Suppressor macrophage (primary cell): ENCODE measurements at places on chromosomes 13 and 19.
A peak's percentile ranks its signal among the peaks of the same experiment; 100 is the strongest.

DNA sequence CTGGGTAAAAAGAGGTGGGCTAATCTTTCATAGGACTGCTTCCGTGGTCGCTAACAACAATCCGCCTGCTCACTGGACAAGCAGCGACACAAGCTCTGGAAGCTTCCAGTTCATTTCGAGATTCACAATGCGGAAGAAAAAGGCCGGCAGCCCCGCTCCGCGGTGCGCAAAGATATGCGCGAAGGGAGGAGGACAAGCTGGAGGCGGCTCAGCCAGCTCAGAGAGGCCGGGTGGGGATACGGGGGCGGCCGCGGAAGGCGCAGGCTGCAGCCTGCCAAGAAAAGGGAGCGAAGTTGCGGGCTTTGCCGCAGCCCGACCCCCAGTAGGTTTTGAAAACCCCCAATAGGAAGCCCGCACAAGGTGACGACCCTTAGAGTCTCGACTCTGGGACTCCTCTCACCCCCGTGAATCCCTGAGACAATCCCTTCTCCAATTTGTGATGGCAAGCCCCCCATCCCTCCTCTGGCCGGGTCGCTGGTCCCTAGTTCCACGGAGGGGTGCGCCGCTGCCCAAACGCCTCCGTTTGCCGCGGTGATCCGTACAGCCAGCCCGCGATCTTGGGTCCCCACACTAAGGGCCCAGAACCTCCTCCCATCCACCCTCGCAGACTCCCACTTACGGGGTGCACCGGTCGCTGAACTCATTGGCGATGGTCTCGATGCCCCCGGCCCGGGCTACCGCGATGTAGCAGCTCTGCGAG lies 697 bp downstream of the HSPH1 start:
- peak; percentile 87 for DNase-seq

GRCh38 chr13:27593267-27593666 lies 27.1 kb downstream of the LNX2 start:
- DNase-seq: no peak

DNA sequence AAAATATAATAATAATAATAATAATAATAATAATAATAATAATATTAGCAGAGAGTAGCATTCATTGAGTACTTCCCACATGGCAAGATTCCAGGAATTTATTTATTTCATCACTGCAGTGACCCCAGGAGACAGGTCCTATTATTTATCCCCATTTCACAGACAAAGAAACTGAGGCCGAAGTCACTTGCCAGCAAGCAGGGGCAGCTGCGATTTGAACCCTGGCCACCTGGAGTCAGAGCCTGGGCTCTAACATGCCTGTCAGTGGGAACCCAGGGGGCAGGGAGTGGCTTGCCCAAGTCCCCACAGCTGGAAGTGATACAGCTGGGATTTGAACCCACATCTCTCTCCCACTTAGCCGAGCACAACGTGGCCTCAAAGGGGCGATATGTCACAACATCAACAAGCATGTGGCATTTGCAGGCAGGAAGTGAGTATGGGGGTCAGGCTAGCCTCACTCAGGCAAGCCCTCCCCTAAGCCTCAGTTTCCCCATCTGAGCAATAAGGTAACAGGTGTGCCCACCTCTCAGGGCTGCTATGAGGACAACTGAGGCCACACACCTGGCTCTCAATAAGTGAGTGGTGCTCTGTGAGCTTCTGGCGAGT lies 2.9 kb downstream of the SHFL start:
- DNase-seq: no peak

DNA sequence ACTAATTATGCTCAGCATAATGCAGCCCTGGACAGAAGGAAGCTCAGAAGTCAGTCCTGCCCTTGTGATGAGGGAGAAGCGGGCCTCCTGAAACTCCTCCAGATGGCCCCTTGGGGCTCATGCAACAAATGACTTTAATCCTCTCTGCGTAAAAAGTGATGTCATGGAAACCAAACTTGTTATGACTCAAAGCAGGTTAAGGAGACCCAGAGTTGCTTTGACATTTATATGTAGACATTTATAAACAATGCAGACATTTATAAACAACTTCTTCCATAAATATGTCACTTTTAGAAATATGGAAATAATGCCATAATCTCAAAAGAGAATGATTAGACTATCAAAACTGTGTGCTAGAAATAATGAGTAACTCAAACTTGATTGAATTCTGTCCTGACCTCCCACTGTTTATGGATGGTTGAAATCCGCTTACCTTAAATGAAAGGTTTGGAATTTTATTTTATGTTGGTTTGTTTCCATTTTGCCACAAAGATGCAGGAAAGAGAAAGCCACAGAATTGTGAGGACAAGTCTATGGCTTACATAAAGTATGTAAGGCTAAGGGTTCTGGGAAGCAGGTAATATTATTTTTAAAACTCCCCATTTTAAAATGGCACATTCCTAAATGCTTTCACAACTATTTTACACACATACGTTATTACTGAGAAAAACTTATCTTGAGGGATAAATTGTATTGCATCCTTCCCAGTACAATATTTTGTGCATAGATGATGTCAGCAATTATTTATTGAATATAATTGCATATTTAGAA lies 73.7 kb downstream of the CYSLTR2 start:
- no peak for DNase-seq
